ENCODE measurements at places on chromosomes 6 and 20.

GRCh38 chr6:134161041-134161440 is 108.6 kb upstream of the SLC2A12 start:
- DNase-seq: no peak

GRCh38 chr6:1482381-1483166 is 93.2 kb downstream of the FOXF2 start:
- no peak for DNase-seq

DNA sequence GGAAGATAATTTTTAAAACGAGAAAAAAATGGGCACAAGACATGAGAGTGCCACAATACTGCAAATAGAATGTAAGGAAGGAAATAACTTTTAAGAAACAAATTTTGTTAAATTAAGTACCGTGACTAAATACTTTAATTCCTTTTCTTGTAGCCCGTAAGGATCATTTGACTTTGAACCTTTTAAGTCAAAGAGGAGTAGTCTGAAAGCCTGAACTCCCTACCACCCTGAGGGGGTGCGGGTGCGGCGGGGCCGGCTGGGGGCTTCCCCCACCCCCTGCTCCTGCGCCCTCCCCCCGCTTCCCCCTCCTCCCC is 231 bp upstream of the PHACTR2 start:
- no peak for DNase-seq

- no peak for DNase-seq
These were observed 170.2 kb downstream of the DOK5 start for GRCh38 chr20:54645445-54646155.

DNA sequence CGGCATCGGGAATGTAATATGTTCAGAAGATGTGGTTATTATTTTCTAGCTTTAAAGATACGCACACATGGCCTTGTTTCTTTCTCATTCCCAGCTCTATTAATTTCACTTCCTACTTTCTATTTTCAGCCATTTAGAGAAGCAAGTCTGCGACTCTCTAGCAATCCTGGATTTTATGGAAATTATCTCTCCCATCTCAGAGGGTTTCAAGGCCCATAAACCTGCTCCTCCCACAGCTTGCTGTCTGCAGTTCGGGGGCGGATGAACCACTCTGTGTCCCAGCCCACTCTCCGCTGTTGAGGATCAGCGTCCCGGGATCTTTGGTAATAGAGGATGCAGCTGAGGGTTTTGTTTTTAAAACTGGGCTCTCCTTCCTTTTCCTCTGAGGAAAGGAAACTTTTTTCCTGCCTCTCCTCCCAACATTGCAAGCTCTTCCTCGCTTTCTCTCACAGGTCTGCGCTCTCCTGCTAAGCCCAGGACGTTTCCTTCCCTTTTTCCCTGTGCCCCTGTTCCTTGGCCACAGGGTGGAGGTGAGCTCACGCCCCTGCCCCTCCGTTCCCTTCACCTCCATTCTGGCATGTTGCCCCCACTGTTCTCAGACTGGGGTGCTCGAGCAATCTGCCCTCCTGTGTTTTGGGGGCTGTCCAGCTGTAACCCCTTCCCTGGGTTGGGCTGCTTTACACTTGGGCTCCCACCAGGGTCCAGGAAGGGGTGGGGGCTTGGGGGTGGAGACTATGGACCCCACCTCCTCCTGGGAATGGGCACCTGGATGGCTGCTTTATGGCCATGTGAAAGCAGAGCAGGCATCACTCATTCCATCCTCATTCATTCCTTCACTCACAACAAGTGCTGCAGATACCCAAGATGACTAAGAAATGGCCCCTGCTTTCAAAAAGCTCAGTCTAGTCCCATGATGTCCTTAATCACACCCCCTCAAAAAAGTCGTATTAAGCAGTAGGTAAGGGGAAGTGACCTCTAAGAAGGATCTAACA is 54.9 kb downstream of the ZBTB9 start:
- no peak for DNase-seq

DNA sequence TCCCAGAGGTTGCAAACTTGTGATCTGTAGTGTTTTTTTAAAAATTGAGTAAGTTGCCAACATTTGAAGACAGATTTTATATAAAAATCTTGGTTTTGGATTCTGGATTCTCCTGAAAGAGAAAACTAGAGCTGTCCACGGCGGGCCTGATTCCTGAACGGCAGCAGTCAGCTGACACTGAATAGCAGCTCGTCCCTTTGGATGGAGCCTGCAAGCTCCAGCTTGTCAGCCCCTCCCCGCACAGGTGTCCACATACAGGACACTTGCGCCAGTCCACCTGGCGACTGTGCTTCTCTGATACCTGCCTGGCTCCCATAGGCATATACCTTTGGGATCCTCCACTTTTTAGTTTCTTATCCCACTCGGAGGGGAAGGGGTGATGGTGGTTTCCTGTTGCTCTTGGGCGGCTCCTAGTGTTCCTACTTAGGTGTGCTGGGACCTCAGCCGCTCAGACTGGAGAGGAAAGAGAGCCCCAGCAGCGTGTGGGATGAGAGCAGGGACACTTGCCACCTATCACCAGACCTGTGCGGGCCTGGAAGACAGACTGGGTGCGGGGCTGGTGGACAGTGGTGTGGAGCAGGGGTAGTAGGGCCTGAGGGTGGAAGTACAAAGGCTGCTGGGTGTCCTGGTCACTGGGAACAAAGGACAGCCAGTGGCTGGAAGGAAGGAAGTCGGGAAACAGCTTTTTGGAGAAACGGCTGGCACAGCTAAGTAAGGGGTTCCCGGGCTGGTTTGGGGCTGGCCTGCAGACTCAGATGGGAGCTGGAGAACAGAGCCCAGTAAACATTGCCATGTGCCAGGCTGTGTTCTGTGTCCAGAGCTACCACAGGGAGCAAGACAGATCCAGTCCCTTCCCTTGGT is 18.3 kb downstream of the GHRH start:
- no peak for DNase-seq

DNA sequence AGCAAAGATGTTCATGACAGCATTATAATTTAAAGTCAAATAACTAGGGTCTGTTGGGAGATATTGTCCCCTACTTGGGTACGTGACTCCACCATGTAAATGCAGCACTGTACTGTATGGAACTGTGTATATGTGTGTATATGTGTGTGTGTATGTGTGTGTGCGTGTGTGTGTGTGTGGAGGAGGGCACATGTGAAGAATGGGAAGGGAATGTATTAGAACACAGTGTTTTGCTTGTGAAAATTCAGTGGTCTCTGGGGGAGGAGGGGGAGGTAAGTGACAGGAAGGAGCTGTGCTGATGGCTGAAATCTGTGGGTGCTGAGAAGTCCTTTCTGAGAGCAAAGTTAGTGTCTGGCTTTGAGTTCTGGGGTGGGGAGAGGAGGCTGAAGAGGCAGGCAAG is 23.9 kb upstream of the VEGFA start:
- no peak for DNase-seq

DNA sequence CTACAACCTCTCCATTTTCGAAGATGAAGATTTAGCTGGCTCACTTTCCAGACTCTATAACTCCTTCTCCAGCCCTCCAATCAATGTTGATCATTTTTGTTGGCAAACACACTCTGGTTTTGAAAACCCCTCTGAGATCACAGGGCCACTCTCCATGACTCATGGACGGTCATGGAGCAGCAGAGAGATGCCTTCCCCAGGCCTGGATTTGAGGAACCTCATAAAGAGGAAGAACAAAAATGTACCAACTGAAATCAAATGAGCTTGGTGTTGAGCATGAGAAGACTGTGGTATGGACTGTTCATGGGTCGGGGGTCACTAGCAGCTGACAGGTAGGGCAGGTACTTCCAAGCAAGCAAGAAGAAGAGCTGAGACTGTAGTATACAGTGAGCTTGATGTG is 112.8 kb upstream of the INSM1 start:
- no peak for DNase-seq

DNA sequence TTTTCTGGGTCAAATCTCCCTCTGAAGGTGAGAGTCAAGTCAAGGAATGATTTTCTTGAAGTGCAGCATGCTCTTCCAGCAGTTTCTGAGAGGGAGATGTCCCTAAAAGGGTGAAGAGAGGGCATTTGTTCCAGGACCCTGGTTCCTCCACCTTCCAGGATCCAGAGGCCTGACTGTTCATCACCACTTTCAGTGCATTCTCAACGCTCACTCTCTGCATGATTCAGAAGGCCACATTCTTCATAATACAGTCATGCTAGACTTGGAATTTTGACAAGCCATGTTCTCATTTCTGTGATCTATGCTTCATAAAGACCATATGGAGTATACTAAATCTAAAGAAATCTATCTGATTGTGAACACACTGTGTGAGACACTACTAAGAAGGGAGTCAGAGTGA is 85.1 kb downstream of the PDE7B start:
- no peak for DNase-seq

DNA sequence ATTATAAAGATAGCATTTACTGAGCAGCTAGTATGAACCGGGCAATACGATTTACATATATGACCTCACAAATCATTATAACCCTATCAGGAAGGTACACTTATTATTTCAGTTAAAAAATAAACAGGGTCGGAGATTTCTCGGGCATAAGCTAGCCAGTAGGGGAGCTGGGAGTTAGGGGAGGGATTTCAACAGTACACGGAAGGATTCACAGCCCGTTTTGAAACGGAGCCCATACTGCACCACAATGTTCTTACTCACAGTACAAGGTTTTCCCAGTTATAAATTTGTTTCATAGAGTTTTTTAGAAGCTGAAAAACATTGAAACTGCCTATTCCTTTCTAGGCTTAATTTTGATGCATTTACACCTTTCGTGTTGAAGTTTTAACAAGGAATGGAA is 607.1 kb downstream of the HDGFL1 start:
- DNase-seq: no peak

- no peak for DNase-seq
These were observed 51.0 kb downstream of the JAG1 start for GRCh38 chr20:10622657-10623418.

DNA sequence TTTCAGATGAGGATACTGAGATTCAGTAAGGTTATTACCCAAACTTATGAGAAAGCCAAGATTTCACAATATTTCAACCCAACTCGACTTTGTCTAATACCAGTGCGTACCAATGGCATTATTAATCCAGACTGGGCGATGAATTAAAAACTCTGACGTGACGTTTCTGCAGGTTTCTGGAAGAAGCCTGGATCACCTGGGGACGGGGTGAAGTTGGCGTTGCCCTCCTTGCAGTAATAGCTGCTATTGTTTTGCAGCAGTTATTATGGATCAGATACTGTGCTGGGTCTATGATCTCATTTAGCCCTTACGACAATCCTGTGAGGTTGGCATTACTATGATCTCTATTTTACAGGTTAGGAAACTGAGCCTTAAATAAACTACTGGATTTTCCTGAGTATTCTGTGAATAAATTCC is 569 bp upstream of the CDC5L start:
- no peak for DNase-seq

- no peak for DNase-seq
These were observed 468 bp upstream of the CMTR1 start for GRCh38 chr6:37432590-37432915.

DNA sequence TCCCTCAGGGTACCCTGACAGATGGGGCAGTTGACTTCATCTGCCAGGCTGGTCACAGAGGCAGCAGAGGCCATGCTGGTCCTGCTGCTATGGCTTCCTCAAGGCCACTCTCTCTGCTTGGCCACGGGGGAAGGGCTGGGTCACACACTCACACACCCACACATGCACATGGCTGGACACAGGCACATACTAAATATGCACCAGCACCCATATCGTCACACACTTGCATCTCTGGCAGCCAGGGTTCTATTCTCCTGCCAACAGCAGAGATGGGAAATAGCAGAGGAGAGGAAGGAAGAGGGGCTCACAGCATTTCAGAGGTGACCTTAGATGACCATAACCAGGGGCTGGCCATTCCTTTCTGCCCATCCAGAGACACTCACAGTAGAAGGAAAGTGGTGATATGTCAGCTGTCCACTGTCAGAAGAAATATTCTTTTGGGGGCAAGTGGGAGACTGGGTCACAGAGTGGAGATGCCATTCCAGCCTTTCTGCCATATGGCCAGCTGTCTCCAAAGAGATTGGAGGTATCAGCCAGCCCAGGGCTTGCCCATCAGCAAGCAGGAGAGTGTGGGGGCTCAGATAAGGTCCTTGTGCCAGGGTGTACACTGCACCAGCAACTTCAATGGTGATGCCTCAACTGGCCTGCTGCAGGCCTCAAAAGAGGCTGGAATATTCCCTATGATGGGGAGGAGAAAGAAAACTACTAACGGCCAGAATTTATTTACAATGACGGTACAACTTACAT is at the start of gene TRIM10:
TRIM10 (minus strand) TSS at position 427 of the 747 bp plus-strand sequence; CDS start at position 74, 353 bp downstream.
- DNase-seq: no peak

GRCh38 chr20:19137641-19138040 is 74.8 kb upstream of the SLC24A3 start:
- no peak for DNase-seq

GRCh38 chr6:41372832-41373626 is 37.6 kb downstream of the NCR2 start:
- no peak for DNase-seq

- DNase-seq: no peak
These were observed 33.9 kb downstream of the KIZ start for GRCh38 chr20:21159658-21160380.

DNA sequence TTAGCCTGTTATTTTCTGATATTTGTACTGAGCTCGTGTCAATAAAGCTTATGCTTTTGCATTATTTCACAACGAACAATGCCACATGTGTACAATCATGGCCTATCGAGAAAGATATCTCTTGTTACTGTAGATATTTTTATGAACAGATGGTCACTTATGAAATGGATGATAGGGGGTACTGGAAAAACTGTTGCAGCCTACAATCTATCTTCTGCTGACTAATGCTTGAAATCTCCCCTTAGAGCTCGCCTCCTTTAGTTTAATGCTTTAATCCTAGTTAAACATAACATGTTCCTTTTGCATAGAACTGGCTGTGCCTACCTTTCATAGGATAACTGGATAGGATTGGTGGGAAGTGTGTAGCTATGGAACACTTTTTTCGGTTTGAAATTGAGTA is 296.2 kb downstream of the FARS2 start:
- DNase-seq: no peak

DNA sequence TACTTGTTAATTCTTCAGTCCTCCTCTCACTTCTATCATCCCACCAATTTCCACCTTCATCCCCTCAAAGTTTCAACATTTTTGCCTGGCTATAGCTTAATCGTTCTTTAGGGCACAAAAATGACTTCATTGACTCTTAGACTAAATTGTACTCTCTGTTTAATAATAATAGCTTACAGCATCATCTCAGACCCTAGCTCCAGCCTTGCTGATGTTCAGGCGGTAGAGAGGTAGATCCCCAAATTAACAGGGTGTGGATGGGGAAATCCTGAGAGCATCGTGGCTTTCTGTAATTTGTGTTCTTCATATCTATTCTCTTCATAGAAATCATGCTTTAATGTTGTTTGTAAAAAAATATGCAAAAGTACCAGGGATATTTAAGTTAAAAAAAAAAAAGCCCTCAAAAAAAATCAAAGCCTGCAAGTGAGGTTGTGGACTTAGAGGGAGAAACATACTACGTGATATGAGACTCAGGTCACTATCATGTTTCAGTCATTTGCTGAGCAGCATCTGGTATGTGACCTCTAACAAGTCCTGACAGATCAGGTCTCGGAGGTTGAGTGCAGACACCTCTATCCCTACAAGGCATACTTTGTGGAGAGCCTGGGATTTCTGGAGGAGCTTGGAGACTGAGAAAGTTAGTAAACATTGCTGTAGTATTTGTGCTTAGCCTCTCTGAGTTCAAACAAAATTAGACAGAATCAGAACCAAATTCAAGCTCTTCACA is 1063.3 kb upstream of the CITED2 start:
- DNase-seq: no peak

Data from stimulated activated CD8-positive, alpha-beta memory T cell treated with anti-CD3 and anti-CD28 coated beads, Interleukin-4, amount 100 ng/mL, for 24 hours (primary cell).